ENCODE measurements at places on chromosomes 1 and 21. TPM values are rescaled to one million over a fixed set of nuclear protein-coding genes. Genes with fewer than 3 reads are reported as not detected.

DNA sequence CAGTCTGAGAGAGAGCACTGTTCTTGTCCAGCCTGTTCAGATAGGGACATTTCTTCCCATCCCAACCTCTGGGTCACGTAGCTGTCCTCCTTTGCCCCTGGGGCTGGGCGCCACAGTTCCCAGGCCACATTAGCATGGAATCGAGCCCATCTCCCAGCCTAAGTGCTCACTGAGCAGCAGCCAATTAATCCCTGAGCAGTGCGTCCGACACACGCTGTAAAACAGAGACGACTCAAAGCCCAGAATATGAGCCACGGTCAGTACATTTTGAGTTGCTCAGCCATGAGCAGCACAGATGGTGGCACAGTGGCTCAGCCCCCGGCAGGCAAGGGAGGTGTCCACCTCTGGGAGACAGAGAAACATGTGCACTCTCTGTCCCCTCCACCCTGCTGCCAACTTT, 267.4 kb downstream of the NPHP4 start:
- DNase-seq, result no peak

DNA sequence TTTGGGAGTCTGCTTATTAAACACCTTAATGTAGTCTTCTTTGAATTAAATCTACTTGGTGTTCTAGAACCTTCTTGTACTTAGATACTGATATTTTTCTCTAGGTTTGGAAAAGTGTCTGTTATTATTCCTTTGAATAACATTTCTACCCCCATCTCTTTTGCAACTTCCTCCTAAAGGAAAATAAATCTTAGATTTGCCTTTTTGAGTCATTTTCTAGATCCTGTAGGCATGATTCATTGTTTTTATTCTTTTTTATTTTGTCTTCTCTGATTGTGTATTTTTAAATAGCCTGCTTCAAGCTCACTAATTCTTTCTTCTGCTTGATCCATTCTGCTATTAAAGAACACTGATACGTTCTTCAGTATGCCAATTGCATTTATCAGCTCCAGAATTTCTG, 155.9 kb upstream of the NEGR1 start:
- DNase-seq, result no peak

DNA sequence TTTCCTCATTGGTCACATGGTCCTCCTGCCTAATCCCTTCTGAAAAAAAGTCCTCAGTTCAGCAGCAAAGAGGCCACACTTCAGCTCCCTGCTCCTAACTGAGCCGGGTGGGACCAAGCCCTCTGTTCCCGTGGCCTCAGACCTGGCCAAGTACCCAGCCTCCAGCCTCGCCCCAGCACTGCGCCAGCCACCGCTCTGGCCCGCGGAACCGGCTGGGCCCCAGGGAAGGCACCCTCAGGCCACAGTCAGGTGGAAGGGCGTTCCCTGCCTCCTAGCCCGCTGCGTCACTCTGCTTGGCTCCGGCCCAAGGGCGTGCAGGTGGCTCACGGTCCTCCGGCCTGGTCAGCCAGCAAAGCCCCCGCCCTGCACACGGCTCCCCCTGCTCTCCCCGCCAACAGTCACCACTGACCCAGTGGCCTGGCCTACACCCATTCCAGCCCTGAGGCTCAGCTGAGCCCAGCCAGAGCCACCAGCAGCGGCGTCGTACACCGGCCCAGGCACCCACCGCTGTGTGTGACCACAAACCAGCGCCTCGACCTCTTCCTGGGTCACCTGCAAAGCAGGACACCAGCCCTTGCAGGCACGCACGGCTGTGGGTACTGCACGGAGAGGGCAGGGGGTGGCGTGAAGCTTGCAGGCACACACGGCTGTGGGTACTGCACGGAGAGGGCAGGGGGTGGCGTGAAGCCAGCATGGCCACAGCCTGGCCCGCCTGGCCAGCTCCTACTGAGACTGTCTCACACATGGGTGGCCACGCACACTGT, 19.4 kb downstream of the NADK start:
- DNase-seq, result peak; percentile 64

DNA sequence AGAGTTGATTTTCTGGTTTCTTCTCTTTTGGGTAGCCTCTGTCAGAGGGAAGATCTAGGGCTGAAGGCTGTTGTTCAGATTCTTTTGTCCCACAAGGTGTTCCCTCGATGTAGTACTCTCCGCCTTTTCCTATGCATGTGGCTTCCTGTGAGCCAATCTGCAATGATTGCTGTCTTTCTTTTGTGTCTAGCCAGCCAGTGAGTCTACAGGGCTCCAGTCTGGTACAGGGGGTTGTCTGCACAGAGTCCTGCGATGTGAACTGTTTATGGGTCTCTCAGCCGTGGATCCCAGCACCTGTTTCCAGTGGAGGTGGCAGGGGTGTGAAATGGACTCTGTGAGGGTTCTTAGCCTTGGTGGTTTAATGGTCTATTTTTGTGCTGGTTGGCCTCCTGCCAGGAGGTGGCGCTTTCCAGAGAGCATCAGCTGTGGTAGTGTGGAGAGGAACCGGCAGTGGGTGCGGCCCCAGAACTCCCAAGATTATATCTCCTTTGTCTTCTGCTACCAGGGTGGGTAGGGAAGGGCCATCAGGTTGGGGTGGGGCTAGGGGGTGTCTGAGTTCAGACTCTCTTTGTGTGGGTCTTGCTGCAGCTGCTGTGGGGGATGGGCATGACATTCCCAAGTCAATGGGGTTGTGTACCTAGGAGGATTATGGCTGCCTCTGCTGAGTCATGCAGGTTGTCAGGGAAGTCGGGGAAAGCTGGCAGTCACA, 81.3 kb upstream of the C21orf91 start:
- no peak for DNase-seq

GRCh38 chr1:17513131-17513530, 26.4 kb upstream of the ARHGEF10L start:
- DNase-seq, result no peak

DNA sequence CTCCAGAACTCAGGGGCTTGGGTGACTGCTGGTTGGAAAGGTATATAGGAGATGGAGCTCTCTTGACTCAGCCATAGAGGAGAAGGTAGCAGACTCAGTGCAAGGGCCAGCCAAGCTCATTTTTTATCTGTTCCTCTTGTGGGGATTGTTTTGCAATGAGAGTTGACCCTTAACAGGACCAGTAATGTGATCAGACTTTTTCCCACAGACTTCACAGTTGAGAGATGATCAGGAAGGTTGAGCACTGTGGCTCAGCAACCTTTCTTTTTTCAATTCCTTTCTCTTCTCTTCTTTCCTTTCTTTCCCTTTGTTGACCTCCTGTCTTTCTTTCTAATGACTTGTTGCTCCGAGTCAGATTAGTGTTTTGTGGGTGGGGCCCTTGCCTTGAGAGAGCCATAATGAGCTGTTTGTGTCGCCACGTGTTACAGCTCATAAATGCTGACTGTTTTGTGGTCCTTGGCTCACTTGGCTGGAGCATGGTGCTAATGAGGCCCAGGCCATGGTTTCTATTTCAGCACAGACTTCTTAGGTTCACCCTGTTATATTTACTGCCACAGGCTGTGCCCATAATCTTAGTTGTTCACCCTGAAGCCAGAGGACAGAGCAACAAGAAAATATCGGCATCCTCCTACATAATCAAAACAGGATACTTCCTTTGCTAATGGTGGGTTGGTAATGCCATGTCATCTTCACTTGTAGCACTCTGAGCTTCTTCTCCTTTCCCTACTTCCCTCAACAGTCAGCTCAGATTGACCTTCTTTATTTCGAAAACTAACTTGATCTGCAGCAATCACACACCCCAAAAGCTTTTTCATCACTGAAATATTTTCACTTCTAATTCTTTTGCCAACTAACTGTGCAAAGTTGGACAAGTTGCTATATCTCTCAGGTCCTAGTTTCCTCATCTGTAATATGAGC, 13.9 kb downstream of the ADAM30 start:
- DNase-seq, result no peak

DNA sequence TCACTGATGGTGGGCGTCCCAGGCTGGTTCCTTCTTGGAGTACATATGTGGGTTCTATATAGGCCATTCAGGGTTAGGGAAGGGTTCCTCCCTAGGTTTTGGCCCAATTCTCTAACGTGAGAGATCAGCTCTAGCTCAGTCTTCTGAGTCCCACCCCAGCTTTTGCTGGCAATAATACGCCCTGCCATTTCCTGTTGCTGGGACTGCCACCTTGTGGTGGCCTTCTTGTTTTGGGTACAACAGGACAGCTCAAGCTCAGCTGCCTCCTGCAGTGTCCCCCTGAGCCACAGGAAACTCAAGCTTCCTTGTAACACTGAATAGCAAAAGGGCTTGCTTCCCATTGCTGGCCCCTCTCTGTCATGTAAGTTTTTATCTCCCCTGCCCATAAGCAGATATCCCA, 77.8 kb downstream of the BACH1 start:
- DNase-seq, result peak; percentile 39

GRCh38 chr1:153633754-153634665, at the start of gene CHTOP:
Gene CHTOP (plus strand): TSS chr1:153634066. CDS start chr1:153636589, 2,523 bp downstream.
- DNase-seq, result peak; percentile 98

DNA sequence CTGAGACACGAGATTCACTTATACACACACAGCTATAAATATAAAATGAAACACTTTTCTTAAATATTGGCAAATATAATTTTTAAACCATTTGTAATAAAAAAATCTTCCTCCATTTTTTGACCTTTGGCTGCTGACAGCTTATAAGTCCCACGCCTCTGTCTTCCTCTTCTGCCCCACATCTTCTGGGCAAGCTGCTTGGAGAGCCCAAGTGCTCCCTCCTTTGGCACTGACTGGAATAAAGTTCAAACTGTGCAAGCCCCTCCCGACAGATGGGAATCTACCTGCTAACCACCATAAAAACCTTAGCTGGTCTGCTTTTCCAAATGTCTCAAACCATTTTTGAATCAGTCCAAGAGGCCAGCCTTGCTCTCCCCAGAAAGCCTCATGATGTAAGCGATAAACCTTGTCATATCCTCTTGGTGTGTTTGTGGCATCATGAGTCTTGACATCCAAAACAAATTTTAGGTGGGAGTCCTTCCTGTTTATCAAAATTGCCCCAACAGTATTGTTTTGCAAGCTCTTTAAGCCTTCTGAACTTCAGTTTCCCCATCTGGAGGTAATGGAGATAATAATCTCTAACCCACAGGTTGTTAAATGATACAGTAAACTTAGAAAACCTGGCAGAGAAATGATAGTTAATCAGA, 99.8 kb downstream of the SNX7 start:
- DNase-seq, result no peak

The SV2A gene
- total RNA-seq, result 0.15 TPM

The XCL2 gene
- total RNA-seq, result not detected

The AVPR1B gene
- total RNA-seq, result not detected

The VPS45 gene
- 28.1 TPM for total RNA-seq

The ZNF669 gene
- 7.2 TPM for total RNA-seq

The CLEC20A gene
- not detected for total RNA-seq
